Neural progenitor cell (in vitro differentiated cells): ENCODE measurements at places on chromosomes 1 and 21. TPM values are rescaled to one million over a fixed set of nuclear protein-coding genes. Genes with fewer than 3 reads are reported as not detected.

Gene ESPN
- total RNA-seq, result 7.1 and 11.0 TPM in 2 replicates

Gene CR2
- 0.15 TPM in 1 of 2 replicates, not detected in the other for total RNA-seq

Gene SPATA17
- 1.6 and 2.1 TPM in 2 replicates for total RNA-seq

- H3K27me3 ChIP-seq, result no peaks in the 10 kb centered on the region
- no peaks in the 10 kb centered on the region for H3K4me1 ChIP-seq
- no peak overlapping the region for H3K4me3 ChIP-seq
- H3K27ac ChIP-seq, result peak overlapping the region; percentile 51
Observed at GRCh38 chr1:32031578-32032274, 18.1 kb downstream of the KHDRBS1 start.

- no peak overlapping the region for H3K27ac ChIP-seq
- H3K4me1 ChIP-seq, result peaks cover 4% of the 10 kb centered on the region
- H3K4me3 ChIP-seq, result no peak overlapping the region
- no peaks in the 10 kb centered on the region for H3K36me3 ChIP-seq
- H3K27me3 ChIP-seq, result peaks cover 100% of the 10 kb centered on the region
Observed at GRCh38 chr1:94248956-94249688, 11.7 kb upstream of the ARHGAP29 start.

- no peak overlapping the region for H3K27ac ChIP-seq
- H3K36me3 ChIP-seq, result no peaks in the 10 kb centered on the region
- H3K4me3 ChIP-seq, result no peak overlapping the region
- no peak for DNase-seq
Observed at GRCh38 chr1:210072896-210073504, 135.0 kb downstream of the SYT14 start.

- H3K27me3 ChIP-seq, result no peaks in the 10 kb centered on the region
- H3K36me3 ChIP-seq, result no peaks in the 10 kb centered on the region
- H3K4me3 ChIP-seq, result no peak overlapping the region
- no peak for DNase-seq
Observed at GRCh38 chr1:215543191-215543606, 23.9 kb upstream of the KCTD3 start.

- no peak overlapping the region for H3K4me3 ChIP-seq
- H3K4me1 ChIP-seq, result no peaks in the 10 kb centered on the region
- H3K27me3 ChIP-seq, result no peaks in the 10 kb centered on the region
- no peak for DNase-seq
- H3K27ac ChIP-seq, result no peak overlapping the region
Observed at GRCh38 chr1:208709981-208710380, 465.8 kb upstream of the PLXNA2 start.

Gene GJB3
- total RNA-seq, result not detected in 2 replicates

Gene ESRRG
- total RNA-seq, result 2.1 and 3.0 TPM in 2 replicates
